SK-N-DZ (cell line): ENCODE measurements at places on chromosomes 16 and 17.
A peak's percentile ranks its signal among the peaks of the same experiment; 100 is the strongest.

DNA sequence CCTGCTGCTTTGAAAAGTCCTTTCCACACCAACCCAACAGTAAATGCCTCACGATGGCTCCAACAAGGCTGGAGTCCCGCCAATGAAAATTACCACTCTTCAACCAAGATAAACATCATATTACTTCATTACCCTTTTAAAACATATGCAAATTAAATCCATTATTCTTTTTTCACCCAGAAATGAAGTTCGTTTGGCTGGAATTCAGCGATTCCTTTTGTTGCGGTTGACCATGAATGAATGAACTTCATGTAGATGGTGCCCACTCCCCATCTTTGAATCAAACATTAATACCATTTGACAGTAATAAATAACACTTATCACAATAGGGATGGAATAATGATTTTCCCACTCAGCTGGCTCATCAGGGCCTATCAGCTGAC is 211.5 kb upstream of the TOX3 start:
- DNase-seq, result no peak

DNA sequence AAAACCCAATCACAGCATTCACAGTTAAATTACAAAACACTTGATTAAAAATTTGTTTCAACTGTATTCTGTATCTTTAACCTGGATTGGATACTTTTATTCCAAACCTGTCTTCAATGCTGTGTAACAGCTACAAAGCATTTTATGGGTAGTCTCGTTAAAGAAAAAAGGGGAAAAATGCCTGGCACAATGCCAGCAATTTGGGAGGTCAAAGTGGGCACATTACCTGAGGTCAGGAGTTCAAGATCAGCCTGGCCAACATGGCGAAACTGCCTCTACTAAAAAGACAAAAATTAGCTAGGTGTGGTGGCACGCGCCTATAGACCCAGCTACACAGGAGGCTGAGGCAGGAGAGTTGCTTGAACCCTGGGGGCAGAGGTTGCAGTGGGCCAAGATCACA is 4.0 kb downstream of the GNA13 start:
- DNase-seq, result no peak

DNA sequence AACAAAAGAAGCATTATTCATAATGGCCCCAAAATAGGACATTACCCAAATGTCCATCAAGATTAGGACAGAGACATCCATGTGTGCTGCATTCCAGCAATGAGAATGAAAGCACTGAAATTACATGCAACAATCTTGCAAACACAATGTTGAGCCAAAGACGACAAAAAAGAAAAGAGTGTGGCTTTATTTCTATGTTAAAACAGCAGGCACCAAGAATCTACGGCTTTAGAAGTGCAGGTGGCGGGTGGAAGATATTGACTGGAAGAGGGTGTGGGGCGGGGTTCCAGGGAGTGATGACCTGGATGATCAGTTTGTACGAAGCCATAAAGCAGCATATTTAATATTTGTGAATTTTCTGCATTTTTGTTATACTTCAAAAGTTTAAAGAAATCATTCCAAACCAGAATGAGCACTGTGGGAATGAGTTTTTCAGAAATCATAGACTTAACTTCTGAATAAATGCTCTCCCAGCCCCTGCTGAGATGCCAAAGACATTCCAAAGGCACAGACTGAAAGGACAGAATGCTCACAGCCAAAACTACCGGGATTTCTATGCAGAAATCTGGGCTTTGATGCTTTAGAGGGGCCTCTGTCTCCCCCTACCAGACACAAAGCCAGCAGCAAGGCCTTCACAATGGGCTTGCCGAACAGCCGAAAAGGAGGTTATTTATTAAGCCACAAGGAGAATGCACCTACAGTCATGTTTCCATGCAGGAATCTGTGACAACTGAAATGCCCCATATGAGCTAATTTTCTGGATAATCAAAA is 361.6 kb downstream of the GRIN2A start:
- DNase-seq, result no peak

- DNase-seq, result no peak
Measured at GRCh38 chr16:31474773-31475738, 3.1 kb downstream of the TGFB1I1 start.

- DNase-seq, result no peak
Measured at GRCh38 chr17:16931318-16932060, 40.4 kb downstream of the TNFRSF13B start.

GRCh38 chr17:73658821-73659515 is 14.7 kb upstream of the SDK2 start:
- no peak for DNase-seq

GRCh38 chr16:56113223-56113622 is 78.1 kb upstream of the GNAO1 start:
- no peak for DNase-seq

GRCh38 chr17:36590082-36590481 is 1.6 kb upstream of the DHRS11 start:
- DNase-seq, result no peak

- no peak for DNase-seq
Measured at GRCh38 chr16:8832717-8833105, 35.1 kb downstream of the PMM2 start.

DNA sequence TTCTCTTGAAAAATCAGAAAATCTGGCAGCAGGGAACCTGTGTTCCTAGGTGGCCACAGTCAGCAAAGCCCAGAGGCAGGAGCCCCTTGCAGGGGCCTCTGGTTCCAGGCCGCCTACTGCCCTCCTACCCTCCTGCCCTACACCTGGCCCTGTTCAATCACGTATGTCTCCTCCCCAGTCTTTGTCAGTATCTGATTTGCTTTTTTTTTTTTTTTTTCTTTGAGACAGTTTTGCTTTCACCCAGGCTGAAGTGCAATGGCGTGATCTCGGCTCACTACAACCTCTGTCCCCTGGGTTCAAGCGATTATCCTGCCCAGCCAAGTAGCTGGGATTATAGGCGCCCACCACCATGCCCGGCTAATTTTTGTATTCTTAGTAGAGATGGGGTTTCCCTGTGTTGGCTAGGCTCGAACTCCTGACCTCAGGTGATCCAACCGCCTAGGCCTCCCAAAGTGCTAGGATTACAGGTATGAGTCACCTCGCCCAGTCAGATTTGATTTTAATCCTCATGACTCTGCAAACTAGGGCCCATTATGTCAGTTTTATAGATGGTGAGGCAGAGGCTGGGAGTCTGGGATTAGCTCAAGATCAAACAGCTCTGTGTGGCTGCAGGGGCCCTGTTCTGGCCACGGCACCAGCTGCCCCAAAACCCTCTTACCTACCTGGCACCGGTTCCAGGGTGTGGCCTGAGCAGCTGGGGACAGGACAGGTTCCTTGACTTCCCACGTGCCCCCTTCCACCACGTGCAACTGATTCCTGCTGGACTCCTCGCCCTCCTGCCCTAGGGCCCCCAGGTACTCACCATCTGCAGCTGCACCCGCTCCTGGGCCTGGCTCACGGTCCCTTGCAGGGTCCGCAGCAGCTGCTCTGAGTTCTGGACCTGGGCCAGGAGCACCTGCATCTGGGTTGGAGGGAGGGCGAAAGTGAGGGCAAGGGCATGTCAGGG is 14.7 kb downstream of the RABEP2 start:
- no peak for DNase-seq

GRCh38 chr17:20189302-20189701 is 180.1 kb downstream of the SPECC1 start:
- no peak for DNase-seq

GRCh38 chr17:31310886-31311285 is 3.0 kb downstream of the EVI2B start:
- DNase-seq, result no peak

DNA sequence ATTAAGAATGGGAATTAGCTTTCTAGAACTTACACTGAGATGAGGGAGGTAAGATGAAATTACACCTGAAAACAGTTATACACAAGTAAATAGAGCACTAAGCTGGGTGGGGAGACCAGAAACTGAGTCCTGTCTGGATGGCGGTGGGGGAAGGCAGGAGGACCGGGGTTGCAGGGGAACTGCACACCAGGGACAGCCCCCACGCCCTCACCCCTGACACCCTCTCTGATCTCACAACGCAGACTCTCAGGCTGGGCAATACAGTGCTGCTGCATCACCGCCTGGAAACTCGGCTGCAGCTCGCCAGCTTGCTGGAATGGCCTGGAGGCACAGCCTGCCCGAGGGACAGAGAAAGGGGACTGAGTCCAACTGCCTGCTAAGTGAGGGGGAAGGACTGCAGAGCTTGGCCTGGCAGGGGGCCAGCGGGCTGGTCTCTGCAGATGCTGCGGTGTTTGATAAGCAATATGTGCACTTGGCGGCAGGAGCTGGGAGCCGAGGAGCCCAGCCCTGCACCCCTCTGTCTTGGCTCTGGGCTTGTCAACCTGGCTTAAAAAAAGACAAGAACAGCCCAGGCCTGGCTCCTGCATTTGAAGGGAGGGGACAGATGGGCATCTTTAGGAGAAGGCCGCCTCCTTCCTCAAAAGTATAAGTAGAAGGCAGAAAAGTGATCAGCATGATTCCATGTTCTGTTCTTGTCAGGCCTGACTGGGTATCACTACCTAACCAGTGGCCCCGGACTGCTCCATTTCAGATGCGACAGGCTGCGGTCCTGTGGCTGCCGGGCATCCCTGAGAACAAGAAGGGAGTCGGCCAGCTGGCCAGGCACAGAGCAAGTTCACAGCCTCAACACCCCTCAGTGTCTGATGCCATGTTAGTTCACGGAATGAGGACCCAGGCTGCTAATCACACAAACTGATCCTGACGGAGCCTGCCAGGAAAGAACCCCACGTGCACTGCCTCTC is 30.2 kb downstream of the SPHK1 start:
- peak; percentile 72 for DNase-seq

- DNase-seq, result no peak
Measured at GRCh38 chr17:29549177-29549923, 17.5 kb downstream of the ABHD15 start.

DNA sequence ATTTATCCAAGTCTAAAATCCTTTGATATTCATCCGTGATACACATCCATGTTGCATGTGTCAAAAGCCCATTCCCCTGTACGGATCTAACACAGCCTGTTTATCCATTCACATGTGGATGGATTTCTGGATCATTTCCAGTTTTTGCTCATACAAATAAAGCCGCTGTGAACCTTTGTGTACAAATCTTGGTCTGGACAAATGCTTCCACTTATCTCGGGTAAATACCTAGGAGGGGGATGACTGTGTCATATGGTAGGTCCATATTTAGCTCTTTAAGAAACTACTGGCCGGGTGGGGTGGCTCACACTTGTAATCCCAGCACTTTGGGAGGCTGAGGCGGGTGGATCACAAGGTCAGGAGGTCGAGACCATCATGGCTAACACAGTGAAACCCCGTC is 6.3 kb upstream of the TBCD start:
- DNase-seq, result no peak

DNA sequence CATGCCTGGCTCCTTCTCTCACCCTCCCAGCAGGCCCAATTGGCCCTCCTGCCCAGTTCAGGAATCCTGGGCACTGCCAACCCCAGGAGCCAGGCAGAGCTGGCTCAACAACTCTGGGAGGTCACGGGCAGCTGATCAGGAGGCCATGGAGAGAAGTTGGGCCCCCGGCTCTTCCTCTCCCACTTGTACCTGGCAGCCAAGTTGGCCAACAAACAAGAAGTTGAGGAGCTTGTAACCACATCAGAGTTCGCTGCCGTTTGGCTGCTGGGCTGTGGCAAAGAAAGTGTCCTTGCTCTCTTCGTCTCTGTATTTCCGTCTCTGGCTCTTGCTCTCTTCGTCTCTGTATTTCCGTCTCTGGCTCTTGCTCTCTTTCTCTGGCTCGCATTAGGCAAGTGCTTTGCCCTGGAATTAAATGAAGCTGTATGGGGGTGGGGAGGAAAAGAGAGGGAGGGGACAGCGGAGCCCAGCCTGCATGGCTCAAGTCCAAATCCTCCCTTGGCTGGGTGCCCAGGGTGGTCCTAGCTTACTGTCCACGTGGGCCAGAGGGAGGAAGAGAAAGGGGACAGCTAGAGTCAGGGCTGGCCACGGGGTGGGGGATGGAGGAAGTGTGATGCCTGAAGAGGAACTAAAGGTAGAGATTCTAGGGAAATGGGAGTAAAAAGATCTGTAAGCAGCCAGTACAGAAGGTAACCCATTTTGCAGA is 7.8 kb upstream of the TMEM132E start:
- no peak for DNase-seq

GRCh38 chr16:50762241-50762640 is 20.4 kb downstream of the CYLD start:
- no peak for DNase-seq

DNA sequence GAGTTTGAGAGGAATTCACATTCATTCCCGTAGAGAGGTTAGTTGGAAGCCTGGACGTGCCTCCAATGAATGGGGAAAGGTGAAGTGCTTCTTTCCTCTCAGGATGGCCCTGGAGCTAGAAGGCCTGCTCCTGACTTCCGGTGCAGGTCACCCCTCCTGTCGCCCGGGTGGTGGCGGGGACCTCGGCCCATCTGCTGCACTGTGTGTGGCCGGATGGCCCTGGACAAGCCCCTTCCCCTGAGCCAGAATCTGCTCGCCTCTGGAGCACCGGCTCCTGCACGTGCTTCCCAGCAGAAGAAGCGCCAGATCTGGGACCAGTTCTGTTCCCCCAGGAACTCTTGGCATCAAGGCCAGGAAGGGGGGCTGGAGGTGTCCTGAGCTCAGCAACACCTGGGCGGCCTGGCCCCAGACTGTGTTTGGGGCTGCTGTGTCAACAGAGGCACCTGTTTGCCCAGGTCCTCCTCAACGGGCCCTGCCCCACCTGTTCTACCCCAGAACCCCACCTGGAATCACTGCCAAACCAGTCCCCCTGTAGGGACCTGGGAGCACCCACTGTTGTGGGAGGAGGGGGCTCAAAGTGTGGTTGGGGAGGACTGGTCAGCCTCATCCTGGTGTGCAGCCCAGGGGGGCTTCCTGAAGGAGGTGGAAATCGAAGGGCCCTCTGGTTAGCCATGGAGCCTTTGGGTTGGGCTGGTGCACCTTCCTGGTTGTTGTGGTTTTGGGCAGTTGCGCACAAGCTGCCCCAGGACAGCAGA is 5.1 kb upstream of the PERCC1 start:
- no peak for DNase-seq

- DNase-seq, result no peak
Measured at GRCh38 chr16:22353933-22354541, 20.4 kb downstream of the CDR2 start.

DNA sequence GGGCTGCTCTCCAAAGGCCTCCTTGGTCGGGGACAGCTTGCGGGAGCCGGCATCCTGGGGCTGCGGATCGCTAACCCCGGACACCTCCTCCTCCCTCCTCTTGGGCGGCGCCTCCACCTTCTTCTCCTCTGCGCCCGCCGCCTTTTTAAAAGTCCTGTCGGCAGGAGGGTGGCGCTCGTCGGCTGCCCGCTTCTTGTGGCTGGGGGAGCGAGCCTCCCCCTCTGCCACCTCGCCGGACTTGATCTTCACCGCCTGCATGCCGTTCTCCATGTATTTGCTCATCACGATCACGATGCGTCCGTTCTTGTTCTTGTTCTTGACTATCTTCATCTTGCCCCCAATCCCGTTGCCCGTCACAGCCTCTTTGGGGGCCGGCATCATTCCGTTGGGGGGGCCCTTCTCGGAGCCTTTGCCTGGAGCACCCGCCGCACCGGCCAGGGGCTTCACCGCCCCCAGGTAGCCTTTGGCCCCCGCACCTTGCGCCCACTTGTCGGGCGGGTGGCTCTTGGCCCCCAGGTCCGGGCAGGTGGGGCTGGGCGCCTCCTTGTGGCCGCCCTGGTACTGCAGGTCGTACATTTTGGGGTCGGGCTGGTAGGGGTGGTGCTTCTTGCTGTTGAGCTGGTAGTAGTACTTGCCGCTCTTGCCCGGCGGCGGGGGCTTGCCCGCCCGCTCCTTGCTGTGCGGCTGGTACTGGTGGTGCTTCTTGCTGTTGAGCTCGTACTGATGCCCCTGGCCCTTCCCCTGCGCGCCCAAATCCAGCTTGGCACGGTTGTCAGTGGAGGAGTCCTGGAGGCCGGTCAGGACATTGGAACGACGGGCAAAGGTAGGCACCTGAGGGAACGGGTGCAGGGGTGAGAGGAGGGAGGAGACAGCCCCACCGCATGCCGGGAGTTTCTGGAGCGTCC is 4.4 kb downstream of the CBX4 start:
- no peak for DNase-seq

- no peak for DNase-seq
Measured at GRCh38 chr16:49487746-49488145, 114.1 kb downstream of the C16orf78 start.
